ENCODE measurements at places on chromosomes 7 and 10. TPM values are rescaled to one million over a fixed set of nuclear protein-coding genes. Genes with fewer than 3 reads are reported as not detected.

SEMA3C gene
- polyA plus RNA-seq, result 386 TPM

LDB3 gene
- not detected for polyA plus RNA-seq

ABCB1 gene
- polyA plus RNA-seq, result 6.1 TPM

GARIN1A gene
- 1.7 TPM for polyA plus RNA-seq

TMEM270 gene
- not detected for polyA plus RNA-seq

TSC22D4 gene
- 3.7 TPM for polyA plus RNA-seq

VSTM2A gene
- 49.1 TPM for polyA plus RNA-seq

FFAR4 gene
- polyA plus RNA-seq, result not detected

PROSER2 gene
- 0.20 TPM for polyA plus RNA-seq

CHN2 gene
- polyA plus RNA-seq, result 136 TPM

FAM204A gene
- 202 TPM for polyA plus RNA-seq

IFIT3 gene
- not detected for polyA plus RNA-seq

ABCB4 gene
- polyA plus RNA-seq, result not detected

TEX36 gene
- not detected for polyA plus RNA-seq

HOXA3 gene
- not detected for polyA plus RNA-seq

PON1 gene
- not detected for polyA plus RNA-seq

IL2RA gene
- not detected for polyA plus RNA-seq

AGMO gene
- polyA plus RNA-seq, result not detected

AP5Z1 gene
- polyA plus RNA-seq, result 44.4 TPM

UCN3 gene
- polyA plus RNA-seq, result not detected

ATAD1 gene
- polyA plus RNA-seq, result 136 TPM

ACSM6 gene
- polyA plus RNA-seq, result not detected

NPFFR1 gene
- polyA plus RNA-seq, result not detected

MEOX2 gene
- not detected for polyA plus RNA-seq

GIMAP7 gene
- polyA plus RNA-seq, result not detected

MEPCE gene
- 12.1 TPM for polyA plus RNA-seq
